ELR (cell line): ENCODE measurements at places on chromosomes 3 and 15.
A peak's percentile ranks its signal among the peaks of the same experiment; 100 is the strongest.

DNA sequence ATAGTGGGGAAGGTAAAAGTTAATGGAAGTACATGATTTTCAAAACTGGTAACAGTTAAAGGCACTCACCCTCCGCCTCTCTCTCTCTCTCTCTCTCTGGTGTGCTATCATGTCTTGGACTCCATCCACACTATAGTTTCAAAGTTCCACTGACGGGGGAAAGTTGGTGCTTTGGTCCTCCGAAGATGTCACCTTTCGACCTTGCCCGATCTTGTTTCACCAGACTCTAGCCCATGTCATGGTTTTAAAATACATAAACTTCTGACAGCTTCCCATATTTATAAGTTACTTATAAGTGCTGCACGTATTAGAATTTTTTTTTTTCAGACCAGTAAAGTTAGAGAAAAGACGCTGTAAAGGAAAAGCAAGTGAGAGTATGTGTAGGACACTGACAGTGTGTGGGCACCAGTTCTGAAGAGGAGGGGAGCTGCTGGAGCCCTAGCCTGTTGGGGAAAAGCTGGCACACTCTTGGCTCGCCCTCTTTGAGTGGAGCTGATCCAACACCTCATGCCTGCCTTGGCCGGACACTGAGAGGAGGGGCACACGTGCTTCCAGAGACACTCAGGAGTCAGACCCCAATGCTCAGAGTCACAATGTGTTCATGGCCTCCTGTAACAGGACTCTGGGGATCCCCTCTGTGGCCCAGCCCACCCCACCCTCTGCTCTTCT lies 200.5 kb upstream of the TPM1 start:
- DNase-seq, result no peak

DNA sequence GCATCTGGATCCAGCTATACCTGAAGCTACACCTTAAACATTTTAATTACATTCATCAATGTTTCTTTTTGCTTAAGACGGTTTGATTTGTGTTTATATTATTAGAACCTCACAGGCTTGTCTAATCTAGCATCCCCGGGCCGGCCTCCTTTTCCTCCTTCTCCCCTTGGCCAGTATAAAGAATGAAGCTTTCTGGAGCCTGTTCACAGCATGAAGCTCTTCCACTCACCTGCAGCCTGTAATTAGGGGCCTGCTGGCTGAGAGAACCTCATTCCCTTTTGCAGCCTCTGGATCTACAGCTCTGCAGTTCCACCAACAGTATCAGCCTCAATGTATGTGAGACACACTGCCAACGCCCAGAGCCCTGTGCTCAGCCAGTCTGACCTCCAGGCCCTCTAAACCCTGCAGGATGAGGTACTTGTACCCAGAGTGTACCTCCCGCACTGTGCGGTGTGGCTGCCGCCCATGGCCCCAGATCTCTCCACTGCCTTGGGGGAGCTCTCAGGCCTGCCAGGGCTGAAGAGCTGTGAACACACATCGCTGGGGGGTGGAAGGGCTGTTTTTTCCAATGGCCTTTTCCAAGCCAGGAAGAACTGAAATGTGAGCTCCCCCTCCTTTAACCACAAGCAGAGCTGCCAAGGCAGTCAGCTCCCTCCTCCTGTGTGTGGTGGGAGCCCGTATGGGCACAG lies 114.7 kb upstream of the ALDH1A3 start:
- DNase-seq, result no peak

- no peak for DNase-seq
These were observed 3.0 kb downstream of the TSC22D2 start for GRCh38 chr3:150411106-150411460.

GRCh38 chr15:29140475-29141307 lies 128.9 kb downstream of the NSMCE3 start:
- DNase-seq, result no peak

DNA sequence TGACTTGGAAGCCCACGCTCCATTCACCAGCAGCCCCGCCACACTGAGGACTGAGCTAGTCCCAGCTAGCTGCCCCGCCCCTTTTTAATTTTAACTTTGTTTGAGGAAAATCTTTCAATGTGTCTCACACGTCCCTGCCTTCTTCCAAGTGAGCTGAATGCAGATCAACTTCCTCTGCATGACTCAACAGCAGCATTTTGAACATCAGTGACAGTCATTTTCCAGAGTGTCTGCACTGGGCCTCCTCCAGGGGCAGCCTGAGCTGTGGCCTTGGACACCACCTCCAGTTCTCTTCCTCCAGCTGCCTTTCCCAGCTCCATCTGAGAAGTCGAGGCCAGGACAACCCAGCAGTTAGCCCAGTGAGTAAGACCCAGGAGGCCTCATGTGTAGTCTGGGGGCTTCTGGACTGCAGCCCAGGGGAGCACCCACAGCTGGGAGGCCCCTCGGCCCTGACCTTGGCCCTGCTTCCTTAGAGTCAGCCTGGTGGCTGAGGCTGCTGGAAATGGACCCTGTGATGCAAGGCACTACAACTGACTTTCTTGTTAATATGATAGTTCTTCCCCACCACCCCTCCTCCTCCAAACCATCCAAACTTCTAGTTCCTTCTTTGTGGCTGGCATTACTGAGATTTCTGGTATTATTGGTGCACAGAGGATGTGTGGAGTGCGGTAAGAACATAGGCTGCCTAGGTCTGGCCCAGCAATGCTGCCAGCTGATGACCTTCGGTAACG lies 21.4 kb upstream of the ESYT3 start:
- peak; percentile 58 for DNase-seq

- no peak for DNase-seq
These were observed 51.6 kb upstream of the CMTM8 start for GRCh38 chr3:32186876-32187275.

DNA sequence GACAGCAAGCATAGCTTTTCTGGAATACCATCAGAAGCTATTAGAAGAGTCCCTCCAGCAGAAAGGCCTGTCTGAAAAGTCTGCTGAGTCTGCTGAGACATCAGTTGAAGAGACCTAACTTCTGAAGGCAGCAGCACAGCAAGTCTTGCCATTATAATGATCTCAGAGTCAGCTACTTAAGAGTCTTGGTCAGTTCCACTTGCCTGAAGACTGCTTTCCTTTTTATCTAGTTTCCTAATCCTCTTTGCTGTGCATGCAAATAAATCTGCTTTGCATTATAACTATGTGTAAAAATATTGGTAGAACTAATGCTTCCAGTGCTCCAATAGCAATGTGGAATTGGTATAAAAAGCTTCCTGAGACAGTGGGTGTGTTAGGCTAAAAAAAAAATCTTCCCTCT lies 34.9 kb upstream of the CPOX start:
- DNase-seq, result no peak

GRCh38 chr15:81910355-81911021 lies 135.3 kb downstream of the MEX3B start:
- DNase-seq, result no peak

GRCh38 chr3:40741729-40742128 lies 217.0 kb downstream of the ZNF621 start:
- no peak for DNase-seq

DNA sequence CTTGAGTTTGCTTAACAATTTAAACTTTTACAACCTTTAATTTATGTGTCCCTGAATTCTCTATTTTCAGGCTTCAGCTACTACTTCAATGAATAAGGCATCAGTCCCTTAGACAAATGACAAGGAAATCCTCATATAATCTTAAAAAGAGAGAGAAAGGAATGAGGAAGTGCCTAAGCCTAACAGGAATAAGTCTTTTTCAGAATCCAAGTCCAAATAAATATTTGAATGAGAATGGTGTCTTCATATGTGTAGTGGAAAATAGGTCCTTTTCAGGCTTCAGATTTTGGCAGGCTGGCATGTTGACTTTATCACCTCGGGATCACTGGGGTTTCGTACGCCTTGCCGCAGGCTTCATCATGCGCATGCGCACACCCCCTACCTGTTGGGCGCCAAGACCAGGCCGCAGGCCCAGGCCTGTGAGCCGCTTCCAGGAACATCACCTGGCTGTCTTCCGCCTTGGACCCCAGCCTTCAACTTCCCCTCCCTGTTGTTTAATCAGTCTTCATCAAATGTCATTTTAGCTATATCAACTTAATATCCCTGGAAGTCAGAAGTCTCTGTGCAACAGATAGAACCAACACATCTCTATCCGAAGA lies 334.5 kb downstream of the SOX2 start:
- DNase-seq, result no peak

DNA sequence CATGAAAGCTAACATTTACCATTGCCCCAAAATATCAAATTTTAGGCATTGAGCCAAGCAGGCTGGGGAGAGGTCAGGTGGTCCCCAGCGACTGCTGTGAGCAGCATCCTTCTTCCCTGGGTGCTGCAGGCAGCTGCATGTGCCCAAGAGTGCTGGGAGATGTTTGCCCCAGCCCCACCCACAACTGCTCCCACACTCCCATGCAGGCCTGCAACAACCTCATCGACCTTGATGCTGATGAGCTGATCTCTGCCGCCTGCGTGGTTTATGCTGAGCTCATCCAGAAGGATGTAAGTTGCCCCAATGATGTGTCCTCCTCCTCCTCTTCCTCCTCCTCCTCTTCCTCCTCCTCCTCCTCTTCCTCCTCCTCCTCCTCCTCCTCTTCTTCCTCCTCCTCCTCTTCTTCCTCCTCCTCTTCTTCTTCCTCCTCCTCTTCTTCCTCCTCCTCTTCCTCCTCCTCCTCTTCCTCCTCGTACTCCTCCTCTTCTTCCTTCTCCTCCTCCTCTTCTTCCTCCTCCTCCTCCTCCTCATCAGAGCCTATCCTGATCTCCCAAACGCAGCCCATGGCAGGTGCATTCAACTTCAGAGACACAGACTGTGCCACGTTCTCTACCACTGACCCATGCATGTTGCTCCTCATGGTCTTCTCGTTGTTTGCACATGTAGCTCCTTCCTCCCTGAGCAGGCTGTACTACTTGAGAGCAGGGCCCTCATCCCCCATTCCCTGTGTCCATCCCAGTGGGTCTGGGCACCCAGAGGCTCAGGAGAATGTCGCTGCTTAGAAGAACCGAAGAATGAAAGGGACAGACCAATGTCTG lies 15.1 kb downstream of the TBC1D21 start:
- no peak for DNase-seq

DNA sequence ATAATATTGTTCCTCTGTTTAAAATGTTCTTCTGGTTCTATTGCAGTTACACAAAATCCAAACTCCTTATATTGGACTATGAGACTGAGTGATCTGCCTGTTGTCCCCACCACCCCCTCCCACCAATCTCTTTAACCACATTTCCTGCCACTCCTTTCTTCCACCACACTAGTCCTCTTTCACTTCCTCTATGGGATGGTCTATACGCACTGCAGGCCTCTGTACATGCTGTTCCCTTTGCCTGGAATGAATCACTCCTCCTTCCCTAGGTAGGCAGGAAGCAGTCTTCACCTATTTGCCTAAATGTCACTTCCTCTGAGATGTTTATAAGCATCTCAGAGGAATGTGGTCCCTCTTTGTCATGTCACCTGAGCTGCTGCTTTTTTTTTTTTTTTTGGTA lies 4.0 kb downstream of the MAP2K1 start:
- peak; percentile 2 for DNase-seq

DNA sequence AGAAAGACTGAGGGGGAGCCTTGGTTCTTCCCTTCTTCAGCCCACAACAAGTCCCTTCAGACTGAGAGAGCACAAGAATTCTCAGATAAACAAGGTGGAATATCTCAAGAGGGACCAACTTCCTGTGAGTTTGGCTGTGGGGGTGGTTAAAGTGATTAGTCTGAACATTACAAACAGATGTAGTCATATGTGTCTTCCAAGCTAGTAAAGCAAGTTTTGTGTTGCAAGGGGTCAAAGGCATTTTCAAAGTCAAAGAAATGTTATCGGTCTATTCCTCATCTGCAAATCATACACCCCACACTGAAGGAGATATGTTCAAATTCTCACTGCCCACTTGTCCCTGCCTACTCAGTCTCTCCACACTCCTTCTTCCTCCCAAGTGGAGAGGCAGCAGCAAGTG lies 242.5 kb downstream of the FAM43A start:
- DNase-seq, result peak; percentile 59

GRCh38 chr3:130820976-130821375 lies 72.9 kb upstream of the ATP2C1 start:
- peak; percentile 60 for DNase-seq

GRCh38 chr3:101123081-101123480 lies 129.9 kb upstream of the ABI3BP start:
- DNase-seq, result no peak

- DNase-seq, result no peak
These were observed 1144.2 kb downstream of the ROBO2 start for GRCh38 chr3:78183906-78184599.

- no peak for DNase-seq
These were observed 523 bp downstream of the HDAC11 start for GRCh38 chr3:13480340-13481318.

- peak; percentile 36 for DNase-seq
These were observed 171.4 kb upstream of the ALCAM start for GRCh38 chr3:105195260-105195659.

DNA sequence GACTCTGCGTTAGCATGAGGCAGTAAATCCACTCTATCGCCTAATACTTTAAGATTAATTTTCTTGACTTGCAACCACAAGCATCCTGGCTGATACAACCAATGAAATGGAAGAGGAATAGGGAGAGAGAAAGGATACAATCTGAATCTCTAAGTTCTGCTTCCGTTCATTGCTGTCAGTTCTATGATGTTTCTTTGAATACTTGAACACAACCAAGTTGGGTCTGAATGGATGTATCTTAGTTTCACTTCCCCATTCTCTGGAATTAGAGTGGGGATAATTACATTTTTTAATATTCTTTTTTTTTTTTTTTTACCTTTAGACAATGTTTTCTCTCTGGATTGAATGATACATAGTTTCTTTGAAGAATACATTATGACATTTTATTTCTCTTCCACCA lies 22.9 kb downstream of the PDE8A start:
- DNase-seq, result no peak

- DNase-seq, result no peak
These were observed 5.7 kb downstream of the NCEH1 start for GRCh38 chr3:172705170-172705569.

DNA sequence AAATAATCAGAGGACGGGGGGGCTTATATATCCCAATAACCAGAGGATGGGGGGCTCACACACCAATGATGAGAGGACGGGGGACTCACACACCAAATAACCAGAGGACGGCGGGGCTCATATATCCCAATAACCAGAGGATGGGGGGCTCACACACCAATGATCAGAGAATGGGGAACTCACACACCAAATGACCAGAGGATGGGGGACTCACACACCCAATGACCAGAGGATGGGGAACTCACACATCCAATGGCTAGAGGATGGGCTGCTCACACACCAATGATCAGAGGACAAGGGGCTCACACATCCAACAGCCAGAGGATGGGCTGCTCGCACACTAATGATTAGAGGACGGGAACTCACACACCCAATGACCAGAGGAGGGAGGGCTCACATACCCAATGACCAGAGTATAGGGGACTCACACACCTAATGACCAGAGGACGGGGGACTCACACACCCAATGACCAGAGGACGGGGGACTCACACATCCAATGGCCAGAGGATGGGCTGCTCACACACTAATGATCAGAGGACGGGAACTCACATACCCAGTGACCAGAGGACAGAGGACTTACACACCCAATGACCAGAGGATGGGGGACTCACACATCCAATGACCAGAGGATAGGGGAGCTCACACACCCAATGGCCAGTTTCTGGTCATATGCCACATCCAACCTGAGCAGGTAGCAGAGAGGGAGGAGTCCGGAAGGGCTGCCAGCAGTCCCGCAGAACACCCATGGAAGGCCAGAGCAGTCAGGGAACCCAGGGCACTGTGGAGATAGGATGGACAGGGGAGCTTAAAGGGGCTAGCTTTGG lies 10.6 kb downstream of the RAB6B start:
- DNase-seq, result no peak

GRCh38 chr3:67016522-67017080 lies 18.5 kb downstream of the KBTBD8 start:
- DNase-seq, result no peak
